ENCODE measurements at places on chromosomes 6 and 20. TPM values are rescaled to one million over a fixed set of nuclear protein-coding genes. Genes with fewer than 3 reads are reported as not detected.

The SLC2A10 gene
- 1.5 TPM for total RNA-seq

The DLK2 gene
- total RNA-seq = not detected

The KIF13A gene
- total RNA-seq = 8.2 TPM

The TMEM200A gene
- 1.2 TPM for total RNA-seq

The MMP24 gene
- not detected for total RNA-seq

The BLCAP gene
- 39.3 TPM for total RNA-seq

The TFEB gene
- total RNA-seq = 36.0 TPM

The F13A1 gene
- not detected for total RNA-seq

The VEGFA gene
- 36.8 TPM for total RNA-seq

The DEFB119 gene
- not detected for total RNA-seq

The C2 gene
- total RNA-seq = 0.92 TPM

The FOXC1 gene
- 0.36 TPM for total RNA-seq

The MYT1 gene
- not detected for total RNA-seq

The BPIFB2 gene
- not detected for total RNA-seq

The MLN gene
- not detected for total RNA-seq

- DNase-seq = no peak
- H3K4me3 ChIP-seq = no peak overlapping the region
- no peak overlapping the region for H3K27ac ChIP-seq
- no peaks in the 10 kb centered on the region for H3K36me3 ChIP-seq
- H3K4me1 ChIP-seq = no peaks in the 10 kb centered on the region
Measured at GRCh38 chr20:10047427-10047826, 12.6 kb downstream of the ANKEF1 start.

DNA sequence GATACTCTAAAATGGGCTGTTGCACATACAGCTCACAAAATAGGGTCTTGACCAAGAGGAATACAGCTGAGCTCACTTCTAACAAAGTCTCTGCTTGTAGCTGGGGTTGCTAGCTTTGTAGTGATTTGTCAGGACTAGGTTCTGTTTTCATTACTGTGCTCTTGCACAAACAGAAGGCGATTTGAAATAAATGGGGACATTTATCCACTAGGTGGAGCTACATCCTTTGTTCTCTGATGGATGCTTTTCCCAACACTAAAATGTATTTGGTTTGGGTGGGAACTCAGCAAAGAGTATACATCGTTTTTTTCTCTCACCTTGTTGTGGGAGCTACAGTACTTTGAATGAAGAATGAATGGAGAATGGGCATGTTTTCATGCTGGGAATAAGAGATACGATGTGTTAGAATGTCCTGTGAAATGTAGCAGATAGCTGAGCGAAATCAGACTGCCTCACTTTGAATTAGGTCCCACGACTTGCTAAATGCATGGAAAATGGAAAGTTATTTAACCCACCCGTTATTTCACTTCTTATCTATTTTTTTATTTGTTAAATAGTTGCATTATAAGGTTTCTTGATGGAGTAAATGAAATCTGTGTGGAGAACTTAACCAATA is 494.7 kb upstream of the MAP3K7 start:
- H3K27me3 ChIP-seq = no peaks in the 10 kb centered on the region
- no peaks in the 10 kb centered on the region for H3K4me1 ChIP-seq
- H3K4me3 ChIP-seq = no peak overlapping the region
- DNase-seq = no peak
- H3K36me3 ChIP-seq = no peaks in the 10 kb centered on the region
- no peak overlapping the region for H3K27ac ChIP-seq

GRCh38 chr20:15759594-15759993 is 813.7 kb downstream of the KIF16B start:
- H3K4me3 ChIP-seq = no peak overlapping the region
- no peaks in the 10 kb centered on the region for H3K36me3 ChIP-seq
- H3K4me1 ChIP-seq = no peaks in the 10 kb centered on the region
- H3K27ac ChIP-seq = no peak overlapping the region
- no peak for DNase-seq
- no peaks in the 10 kb centered on the region for H3K27me3 ChIP-seq

DNA sequence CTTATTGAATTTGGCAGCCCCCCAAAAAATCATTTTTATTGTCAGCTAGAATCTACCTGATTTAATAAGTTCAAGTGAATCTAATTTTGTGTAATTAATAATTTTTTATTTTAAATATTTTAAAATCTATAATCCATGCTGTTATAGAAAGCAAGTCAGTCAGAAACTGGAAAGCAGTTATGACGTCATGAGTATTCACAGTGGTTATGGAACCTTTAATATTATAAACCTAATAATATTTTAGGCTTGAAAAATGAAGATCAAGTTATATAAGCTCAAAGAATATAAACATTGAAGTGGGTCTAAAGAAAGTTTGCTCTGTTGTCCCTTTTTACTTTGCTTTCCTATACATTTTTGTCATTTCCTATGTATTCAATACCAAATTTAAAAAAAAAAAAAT is 1075.1 kb upstream of the EPHA7 start:
- DNase-seq = no peak
- H3K27me3 ChIP-seq = no peaks in the 10 kb centered on the region

GRCh38 chr6:170210026-170210390 is 80.9 kb downstream of the DLL1 start:
- peaks cover 10% of the 10 kb centered on the region for H3K27me3 ChIP-seq
- no peak for DNase-seq
- H3K4me3 ChIP-seq = no peak overlapping the region
- H3K36me3 ChIP-seq = no peaks in the 10 kb centered on the region
- peaks cover 10% of the 10 kb centered on the region for H3K4me1 ChIP-seq

DNA sequence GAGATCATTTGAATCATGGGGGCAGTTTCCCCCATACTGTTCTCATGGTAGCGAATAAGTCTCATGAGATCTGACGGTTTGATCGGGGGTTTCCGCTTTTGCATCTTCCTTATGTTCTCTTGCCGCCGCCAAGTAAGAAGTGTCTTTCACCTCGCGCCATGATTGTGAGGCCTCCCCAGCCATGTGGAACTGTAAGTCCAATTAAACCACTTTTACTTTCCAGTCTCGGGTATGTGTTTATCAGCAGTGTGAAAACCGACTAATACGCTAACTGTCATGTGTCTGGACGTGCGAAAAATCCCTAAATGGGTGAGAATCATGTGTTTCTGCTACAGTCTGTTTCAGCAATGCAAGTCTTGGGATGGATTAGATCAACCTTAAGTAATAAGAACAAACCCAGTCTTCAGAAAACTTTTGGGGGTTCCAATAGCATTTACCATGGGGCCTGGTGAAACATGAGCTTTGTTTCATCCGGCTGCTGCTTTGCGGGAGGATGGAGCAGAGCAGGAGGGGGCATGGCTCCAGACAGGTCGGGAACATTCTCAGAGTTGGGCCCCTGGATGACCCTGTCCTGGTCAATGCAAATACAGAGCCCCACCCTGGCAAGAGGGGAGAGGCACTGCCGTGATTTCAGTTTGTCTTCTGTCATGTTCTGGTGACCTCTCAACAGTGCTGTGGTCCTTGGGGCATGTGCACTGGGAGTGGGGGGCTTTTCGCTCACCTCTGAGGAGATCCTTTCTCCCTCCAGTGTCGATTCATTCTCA is 41.5 kb downstream of the CTCFL start:
- H3K36me3 ChIP-seq = no peaks in the 10 kb centered on the region
- peaks cover 6% of the 10 kb centered on the region for H3K4me1 ChIP-seq
- peaks cover 4% of the 10 kb centered on the region for H3K27me3 ChIP-seq
- no peak overlapping the region for H3K27ac ChIP-seq
- H3K4me3 ChIP-seq = no peak overlapping the region

- H3K4me1 ChIP-seq = no peaks in the 10 kb centered on the region
- H3K27me3 ChIP-seq = peaks cover 10% of the 10 kb centered on the region
- no peak within 1 kb of the TSS for H3K27ac ChIP-seq
- DNase-seq = no peak
- H3K36me3 ChIP-seq = no peaks in the 10 kb centered on the region
Measured at GRCh38 chr6:27911956-27912446, at the start of gene OR2B2. OR2B2 (minus strand) TSS chr6:27912396; CDS start chr6:27912319, 77 bp downstream.

- peak overlapping the region; percentile 97 for H3K4me3 ChIP-seq
- no peaks in the 10 kb centered on the region for H3K36me3 ChIP-seq
- H3K4me1 ChIP-seq = peaks cover 53% of the 10 kb centered on the region
- no peaks in the 10 kb centered on the region for H3K27me3 ChIP-seq
- H3K27ac ChIP-seq = peak overlapping the region; percentile 99
- DNase-seq = peak; percentile 72
Measured at GRCh38 chr6:28940858-28941683, 17.3 kb upstream of the TRIM27 start.

GRCh38 chr6:157763129-157763903 is 59.7 kb upstream of the SNX9 start:
- peaks cover 17% of the 10 kb centered on the region for H3K27me3 ChIP-seq
- DNase-seq = no peak
- no peaks in the 10 kb centered on the region for H3K36me3 ChIP-seq

DNA sequence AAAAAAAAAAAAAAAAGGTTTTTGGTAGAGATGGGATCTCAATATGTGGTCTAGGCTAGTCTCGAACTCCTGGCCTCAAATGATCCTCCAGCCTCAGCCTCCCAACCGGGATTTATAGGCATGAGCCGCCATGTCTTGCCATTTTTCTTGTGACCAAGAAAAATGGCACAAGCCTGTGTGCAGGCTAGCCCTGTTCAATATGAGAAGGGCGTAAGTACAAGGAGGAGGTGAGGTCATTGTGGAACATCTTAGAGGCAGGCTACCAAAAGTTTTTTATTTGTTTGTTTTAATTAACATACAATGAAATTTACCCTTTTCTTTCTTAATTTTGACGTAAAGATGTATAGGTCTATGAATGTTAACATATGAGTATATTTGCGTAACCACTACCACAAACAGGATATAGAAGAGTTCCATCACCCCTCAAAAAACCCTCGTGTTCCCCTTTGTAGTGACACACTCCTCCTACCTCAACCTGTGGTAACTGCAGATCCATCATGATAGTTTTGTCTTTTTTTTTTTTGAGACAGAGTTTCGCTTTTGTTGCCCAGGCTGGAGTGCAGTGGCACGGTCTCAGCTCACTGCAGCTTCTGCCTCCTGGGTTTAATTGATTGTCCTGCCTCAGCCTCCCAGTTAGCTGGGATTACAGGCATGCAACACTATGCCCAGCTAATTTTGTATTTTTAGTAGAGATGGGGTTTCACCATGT is 28.3 kb upstream of the KIF3B start:
- peak overlapping the region; percentile 52 for H3K4me3 ChIP-seq
- DNase-seq = peak; percentile 77
- no peaks in the 10 kb centered on the region for H3K36me3 ChIP-seq
- H3K27ac ChIP-seq = peak overlapping the region; percentile 80
- H3K4me1 ChIP-seq = peaks cover 31% of the 10 kb centered on the region

DNA sequence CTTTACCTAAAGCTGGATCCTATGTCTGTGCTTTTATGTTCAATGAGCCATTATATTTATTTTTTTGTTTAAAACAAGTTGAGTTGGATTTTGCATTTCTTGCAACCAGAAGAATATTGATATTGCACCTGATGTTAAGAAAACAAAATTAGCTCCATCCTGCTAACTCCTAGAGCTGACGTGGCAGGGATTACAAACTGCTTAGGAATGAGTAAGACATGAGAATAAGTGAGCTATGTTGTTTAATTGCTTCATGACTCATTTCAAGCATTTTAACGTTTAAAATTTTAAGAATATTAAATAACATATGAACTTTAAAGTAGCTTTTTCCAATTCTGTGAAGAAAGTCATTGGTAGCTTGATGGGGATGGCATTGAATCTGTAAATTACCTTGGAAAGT is 663.5 kb downstream of the EPM2A start:
- no peak overlapping the region for H3K4me3 ChIP-seq
- no peak for DNase-seq
- H3K27me3 ChIP-seq = peaks cover 16% of the 10 kb centered on the region
- H3K4me1 ChIP-seq = no peaks in the 10 kb centered on the region
- no peaks in the 10 kb centered on the region for H3K36me3 ChIP-seq

DNA sequence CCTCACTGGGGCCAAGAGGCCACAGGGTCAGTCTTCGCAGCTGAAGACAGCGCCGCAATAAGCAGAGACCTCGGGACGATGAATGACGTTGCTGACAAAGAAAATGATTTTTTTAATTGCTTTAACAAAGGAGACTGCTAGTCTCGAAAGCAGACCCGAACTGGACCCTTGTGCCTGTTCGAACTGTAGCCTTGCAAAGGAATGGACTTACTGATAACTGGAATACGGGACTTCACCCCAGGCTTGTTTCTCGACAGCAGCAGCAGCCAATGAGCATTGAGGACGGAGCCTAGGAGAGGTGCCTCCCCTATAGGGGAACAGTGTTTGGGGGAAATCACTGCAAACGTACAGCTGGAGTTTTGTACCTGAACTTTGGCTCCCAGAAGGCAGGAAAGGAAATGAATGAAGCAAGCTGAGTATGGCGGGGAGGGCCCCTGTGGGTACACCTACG is 1.3 kb upstream of the TAF4 start:
- H3K4me3 ChIP-seq = peak overlapping the region; percentile 90
- H3K4me1 ChIP-seq = peaks cover 21% of the 10 kb centered on the region
- no peak for DNase-seq
- peak overlapping the region; percentile 91 for H3K27ac ChIP-seq
- H3K27me3 ChIP-seq = peaks cover 9% of the 10 kb centered on the region

- no peaks in the 10 kb centered on the region for H3K27me3 ChIP-seq
- DNase-seq = no peak
- H3K27ac ChIP-seq = no peak overlapping the region
- H3K36me3 ChIP-seq = no peaks in the 10 kb centered on the region
- no peaks in the 10 kb centered on the region for H3K4me1 ChIP-seq
Measured at GRCh38 chr6:140784573-140784972, 1348.2 kb upstream of the GJE1 start.

- H3K4me3 ChIP-seq = no peak overlapping the region
- no peak overlapping the region for H3K27ac ChIP-seq
- peaks cover 7% of the 10 kb centered on the region for H3K27me3 ChIP-seq
- no peak for DNase-seq
- H3K4me1 ChIP-seq = no peaks in the 10 kb centered on the region
Measured at GRCh38 chr20:39909447-39909846, 779.6 kb downstream of the MAFB start.

DNA sequence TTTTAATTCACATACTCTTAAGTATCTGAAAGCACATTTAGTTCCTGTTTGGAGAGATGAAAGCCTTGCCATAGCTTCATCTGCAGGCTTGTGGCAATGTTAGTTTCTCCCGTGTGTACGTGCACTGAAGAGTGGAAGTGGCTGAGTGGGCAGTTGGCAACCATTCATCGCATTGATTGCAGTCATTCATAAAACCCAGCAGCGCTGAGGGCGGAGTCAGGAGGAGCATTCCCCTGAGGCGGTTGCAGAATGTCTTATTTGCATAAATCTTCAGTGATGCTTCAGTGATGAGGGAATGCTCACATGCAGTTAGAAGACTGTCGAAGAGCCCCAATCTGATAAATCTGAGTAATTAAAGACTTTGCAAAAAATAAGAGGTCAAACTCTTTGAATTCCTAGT is 79.1 kb downstream of the RIMS1 start:
- no peak overlapping the region for H3K4me3 ChIP-seq
- no peaks in the 10 kb centered on the region for H3K27me3 ChIP-seq
- H3K4me1 ChIP-seq = no peaks in the 10 kb centered on the region
- DNase-seq = no peak
- no peak overlapping the region for H3K27ac ChIP-seq
- no peaks in the 10 kb centered on the region for H3K36me3 ChIP-seq

- no peak overlapping the region for H3K4me3 ChIP-seq
- DNase-seq = no peak
- no peak overlapping the region for H3K27ac ChIP-seq
- no peaks in the 10 kb centered on the region for H3K36me3 ChIP-seq
Measured at GRCh38 chr6:51450248-51450957, 631.7 kb downstream of the TFAP2B start.

Measured in natural killer cell treated with Interleukin-12 subunit alpha and Interleukin-12 subunit beta and Interleukin-15 and Interleukin-18, amount 100 ng/mL, for 72 hours (primary cell).